ENCODE measurements at places on chromosomes 2 and 18. TPM values are rescaled to one million over a fixed set of nuclear protein-coding genes. Genes with fewer than 3 reads are reported as not detected.

KCNS3 gene
- 9.8 TPM for polyA plus RNA-seq

REEP1 gene
- 4.3 TPM for polyA plus RNA-seq

DNA sequence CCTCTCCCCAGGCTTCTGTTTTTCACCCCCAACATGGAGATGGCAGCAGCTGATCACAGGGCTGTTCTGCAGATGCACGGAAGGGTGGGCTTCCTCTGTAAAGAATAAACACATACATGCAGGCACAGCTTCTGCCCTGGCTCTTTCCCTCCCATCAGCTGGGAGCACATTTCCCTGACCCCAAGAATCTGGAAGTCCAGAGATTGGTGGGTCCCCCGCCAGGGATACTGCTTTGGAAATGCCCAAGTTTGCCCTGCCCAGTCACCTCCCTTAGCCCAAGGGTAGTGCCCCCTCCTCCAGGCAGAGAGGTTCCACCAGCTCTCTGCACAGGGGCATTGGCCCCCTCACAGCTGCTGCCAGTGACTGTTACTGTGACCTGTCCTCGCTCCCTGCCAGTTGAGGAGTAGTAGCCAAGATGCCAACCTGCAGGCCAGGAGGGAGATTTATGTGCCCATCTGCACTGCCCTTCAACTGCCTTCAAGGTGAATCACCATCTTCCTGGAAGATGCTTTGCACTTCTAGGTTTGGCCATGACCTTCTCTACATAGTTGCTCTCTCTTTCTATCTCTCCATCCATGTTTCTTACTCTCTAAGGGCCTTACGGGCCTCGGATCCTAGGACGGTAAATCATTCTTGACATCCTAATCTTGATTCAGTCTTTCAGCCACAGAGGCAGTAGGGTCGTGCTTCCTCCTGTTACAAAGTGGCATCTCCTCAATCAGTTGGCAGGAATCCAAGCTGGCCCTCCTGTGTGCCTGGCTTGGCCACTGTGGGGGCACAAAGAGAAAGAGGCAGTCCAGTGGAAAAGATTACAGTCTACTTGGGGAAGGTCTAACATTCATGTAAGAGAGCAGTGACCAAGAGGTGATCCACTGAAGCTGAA lies 121.8 kb downstream of the CTIF start:
- no peak for DNase-seq

GRCh38 chr2:128563348-128563687 lies 244.7 kb upstream of the HS6ST1 start:
- no peak for DNase-seq

DNA sequence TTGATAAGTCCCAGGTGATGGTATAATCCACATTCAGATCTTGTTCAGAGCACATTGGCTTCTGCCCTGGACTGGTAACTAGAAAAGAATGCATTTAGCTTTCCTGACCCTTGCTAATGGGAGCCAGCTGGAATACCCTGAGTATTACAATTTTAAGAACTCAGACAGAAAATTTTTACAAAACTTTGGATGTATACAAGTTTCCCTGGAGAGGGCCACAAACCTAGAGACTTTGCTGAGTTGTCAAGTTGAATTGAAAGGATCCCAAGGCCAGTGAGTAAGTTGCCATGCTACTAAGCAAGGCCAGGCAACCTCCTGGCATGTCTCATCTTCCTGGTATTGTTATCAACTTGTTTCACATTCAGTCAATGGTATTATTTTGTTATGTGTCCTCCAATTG lies 20.0 kb upstream of the NABP1 start:
- no peak for DNase-seq
